ENCODE measurements at places on chromosomes 1 and 21. TPM values are rescaled to one million over a fixed set of nuclear protein-coding genes. Genes with fewer than 3 reads are reported as not detected.

Gene OR2L3
- total RNA-seq: not detected

DNA sequence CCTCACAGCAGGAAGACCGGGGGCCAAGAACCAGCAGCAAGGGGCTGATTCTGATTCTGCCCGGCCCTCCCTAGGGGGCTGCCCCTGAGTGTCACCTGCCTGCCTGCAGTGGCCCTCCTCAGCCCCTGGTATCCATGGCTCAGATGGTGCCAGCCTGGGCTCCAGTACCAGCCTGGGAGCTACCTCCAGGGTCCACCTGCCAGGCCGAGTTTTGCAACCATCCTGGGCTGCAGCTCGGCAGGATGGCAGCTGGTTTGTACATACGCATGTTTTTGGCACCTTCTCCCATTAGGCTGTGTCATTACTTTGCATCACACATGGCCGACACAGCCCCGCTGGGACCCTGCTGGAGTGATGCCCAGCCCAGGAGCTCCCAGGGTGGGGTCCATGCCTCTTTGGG lies 93.3 kb upstream of the WNT4 start:
- H3K27me3 ChIP-seq: peaks cover 32% of the 10 kb centered on the region
- H3K27ac ChIP-seq: no peak overlapping the region
- no peak overlapping the region for H3K4me3 ChIP-seq

DNA sequence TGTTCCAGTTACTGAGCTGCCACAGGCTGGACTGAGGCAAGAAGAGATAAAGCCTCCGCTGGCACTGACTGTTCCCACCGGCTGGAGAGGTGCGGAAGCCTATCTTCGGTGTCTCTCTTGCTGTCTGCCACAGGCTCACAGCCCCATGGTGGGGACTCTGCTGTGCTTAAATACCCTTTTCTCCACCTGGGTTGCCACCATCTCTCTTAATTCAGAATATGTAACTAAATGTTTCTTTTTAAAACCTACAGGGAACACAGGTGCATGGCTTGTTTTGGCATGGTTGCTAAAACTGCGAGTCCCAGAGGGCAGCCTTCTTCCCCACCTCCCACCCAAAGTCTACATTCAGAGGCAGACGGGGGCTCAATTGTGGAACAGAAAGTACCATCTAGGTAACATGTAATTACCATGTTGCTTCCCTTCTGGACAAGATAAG lies 8.1 kb upstream of the LBR start:
- H3K4me3 ChIP-seq: no peak overlapping the region
- no peak overlapping the region for H3K27ac ChIP-seq
- no peak for DNase-seq
- H3K4me1 ChIP-seq: no peaks in the 10 kb centered on the region
- H3K27me3 ChIP-seq: no peaks in the 10 kb centered on the region
- H3K36me3 ChIP-seq: no peaks in the 10 kb centered on the region

- no peak overlapping the region for H3K4me3 ChIP-seq
- H3K4me1 ChIP-seq: no peaks in the 10 kb centered on the region
- H3K27me3 ChIP-seq: peaks cover 14% of the 10 kb centered on the region
These were observed 852 bp downstream of the RGS7 start for GRCh38 chr1:241356187-241356518.
